ENCODE measurements at places on chromosomes 3 and 15. TPM values are rescaled to one million over a fixed set of nuclear protein-coding genes. Genes with fewer than 3 reads are reported as not detected.

NR2F2 gene
- 28.0 TPM for total RNA-seq

GPR176 gene
- 8.6 TPM for total RNA-seq

CCNB2 gene
- total RNA-seq = 18.2 TPM

DLL4 gene
- 11.8 TPM for total RNA-seq

GABRB3 gene
- 2.3 TPM for total RNA-seq

ANKRD34C gene
- not detected for total RNA-seq

RBPMS2 gene
- total RNA-seq = 4.0 TPM

CISH gene
- 5.0 TPM for total RNA-seq

- no peak for DNase-seq
Observed at GRCh38 chr3:117355566-117355965, 646.0 kb downstream of the TUSC7 start.

GRCh38 chr15:64865998-64866520 lies 24.3 kb downstream of the PLEKHO2 start:
- DNase-seq = no peak

GRCh38 chr15:68241088-68241935 lies 11.8 kb upstream of the CLN6 start:
- no peak for DNase-seq

GRCh38 chr15:65528461-65529060 lies 1.7 kb upstream of the HACD3 start:
- DNase-seq = no peak

- DNase-seq = no peak
Observed at GRCh38 chr3:53219895-53220483, 35.8 kb downstream of the TKT start.

- DNase-seq = no peak
Observed at GRCh38 chr3:14228681-14229470, 50.3 kb downstream of the LSM3 start.

GRCh38 chr3:52477076-52477795 lies 17.9 kb upstream of the STAB1 start:
- no peak for DNase-seq

DNA sequence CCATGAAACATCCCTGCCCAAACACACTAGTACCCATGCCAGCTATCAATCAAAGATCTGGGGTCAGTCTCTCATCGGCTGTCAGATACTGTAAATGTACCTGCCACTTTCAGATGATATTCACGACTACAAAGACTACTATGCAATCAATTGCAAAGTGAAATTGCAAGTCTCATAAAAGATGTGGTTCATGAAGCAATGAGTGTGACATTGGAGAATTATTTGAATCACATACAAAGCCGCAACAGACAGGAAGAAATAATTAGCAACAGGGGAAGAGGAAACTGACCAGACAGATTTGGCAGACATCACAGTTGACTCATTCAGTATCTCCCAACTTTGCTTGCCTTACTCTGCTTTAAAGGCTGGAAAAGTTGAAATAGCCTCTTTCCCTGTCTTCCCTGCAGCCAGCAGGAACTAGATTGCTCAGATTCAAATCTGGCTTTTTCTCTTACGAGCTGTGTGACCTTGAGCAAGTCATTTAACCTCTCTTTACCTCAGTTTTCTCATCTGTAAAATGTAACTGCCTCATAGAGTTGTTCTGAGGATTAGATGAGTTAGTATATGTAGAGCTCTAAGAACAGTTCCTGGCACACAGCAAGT lies 95.7 kb upstream of the C3orf80 start:
- no peak for DNase-seq

GRCh38 chr3:125132815-125133214 lies 77.0 kb upstream of the HEG1 start:
- no peak for DNase-seq

DNA sequence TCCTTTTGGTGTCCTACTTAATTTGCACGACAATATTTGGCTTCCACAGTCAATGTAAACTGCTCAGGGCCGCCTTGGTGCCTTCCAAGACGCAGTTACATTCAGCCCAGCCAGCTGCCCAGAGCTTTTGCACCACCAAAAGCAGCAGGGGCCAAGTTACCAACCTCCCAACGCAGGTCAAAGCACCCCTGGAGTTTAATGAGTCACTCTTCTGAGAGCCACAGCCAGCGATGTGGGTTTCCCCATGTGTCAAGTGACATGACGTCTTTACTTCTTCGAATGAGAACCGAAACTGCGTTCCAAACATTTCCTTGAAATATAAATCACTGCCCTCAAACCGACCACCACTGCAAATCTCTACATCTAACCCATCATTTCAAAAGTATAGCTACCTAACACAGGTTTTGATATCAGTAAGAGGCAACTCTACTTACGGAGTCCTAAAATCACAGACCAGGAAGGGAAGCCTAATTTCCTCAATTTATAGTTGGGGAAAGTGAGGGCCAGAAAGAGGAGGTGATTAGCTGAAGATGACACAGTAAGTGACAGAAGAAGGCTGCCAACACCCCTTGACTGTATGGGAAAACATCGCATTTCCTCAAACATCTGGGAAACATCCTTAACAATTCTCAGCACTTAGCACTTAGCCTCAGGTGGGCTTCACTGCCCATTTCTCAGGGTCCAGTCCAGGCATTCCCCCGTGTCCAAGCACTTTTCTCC lies 24.5 kb downstream of the MB21D2 start:
- no peak for DNase-seq

DNA sequence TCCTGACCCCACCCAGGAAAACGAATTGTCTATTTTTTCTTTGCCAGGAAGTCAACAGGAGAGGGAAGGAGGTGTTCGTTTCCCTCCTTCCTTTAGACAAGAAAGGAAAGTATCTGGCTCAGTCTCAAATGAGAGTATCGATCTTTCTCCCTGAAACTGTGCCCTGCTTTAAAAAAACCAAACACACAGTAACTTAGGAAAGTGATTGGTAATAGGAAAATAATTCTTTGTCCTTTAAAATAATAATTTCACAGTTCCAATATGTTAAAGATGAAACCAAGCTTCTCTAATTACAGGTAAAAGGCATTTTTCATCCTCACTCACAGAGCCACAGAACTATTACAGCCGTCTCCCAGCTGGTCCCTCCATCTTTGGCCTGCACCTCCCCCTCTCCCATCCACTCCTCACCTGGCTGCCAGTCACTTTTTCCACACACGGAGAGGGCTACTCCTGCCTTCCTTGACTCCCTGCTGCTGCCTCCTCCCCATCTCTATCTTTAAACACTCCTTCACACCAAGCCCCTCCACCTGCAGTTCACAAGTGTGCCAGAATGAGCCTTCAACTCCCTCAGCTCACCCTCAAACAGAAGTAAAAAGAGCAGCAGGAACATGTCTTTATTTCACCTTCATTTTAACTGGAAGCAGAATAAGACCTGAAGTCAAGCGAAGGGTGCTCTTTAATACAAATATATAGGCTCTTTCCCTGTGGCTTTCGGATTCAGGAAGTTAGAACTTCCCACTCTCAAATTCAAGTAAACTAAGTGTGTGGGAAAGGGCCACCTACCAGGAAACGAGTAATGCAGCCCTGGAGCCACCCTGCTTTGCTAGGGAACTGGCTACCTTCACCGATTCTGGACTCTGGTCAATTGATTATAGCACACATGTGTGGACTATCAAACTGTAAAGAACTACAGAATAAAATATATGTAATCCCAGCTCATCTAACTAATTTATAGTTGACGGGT lies 116.4 kb downstream of the SENP2 start:
- no peak for DNase-seq

DNA sequence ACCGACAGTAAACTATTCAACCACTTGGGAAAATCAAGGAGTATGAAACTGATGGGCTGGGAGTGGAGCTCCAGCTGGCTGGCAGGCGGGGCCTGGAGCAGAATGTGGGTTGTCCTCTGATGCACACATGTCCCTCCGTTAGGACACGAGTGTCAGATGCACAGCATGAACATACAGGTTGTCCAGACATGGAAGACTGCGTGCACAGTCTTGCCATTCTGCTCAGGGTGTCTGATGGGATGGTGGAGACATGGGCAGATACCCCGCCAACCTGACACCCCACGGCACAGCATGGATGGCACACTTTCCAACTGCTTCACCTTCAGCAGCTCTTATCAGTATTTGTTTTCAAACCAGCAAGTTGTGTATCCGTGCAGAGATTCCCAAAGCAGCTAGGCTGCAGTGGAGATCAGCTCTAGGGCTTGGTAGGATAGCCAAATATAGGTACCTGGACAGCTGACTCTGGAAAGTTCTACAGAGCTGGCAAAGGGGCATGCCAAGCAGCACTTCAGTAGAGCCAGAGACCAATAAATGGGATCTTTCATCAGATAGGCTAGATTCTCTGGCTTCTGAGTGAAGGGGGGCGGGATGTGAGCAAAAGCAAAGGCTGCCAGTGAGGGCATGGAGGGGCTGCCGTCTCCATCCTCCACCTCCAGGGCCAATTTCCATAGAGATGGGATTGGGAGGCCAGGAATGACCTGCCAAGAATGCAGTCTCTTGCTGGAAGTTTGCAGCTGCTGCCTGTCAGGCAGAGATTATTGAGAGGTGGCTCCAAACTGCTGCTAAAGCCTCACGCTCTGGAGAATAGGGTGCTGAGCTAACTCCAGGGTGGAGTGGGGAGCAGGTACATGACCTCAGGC lies 47.2 kb upstream of the KY start:
- DNase-seq = no peak

- no peak for DNase-seq
Observed at GRCh38 chr3:186176373-186176990, 67.6 kb upstream of the ETV5 start.

DNA sequence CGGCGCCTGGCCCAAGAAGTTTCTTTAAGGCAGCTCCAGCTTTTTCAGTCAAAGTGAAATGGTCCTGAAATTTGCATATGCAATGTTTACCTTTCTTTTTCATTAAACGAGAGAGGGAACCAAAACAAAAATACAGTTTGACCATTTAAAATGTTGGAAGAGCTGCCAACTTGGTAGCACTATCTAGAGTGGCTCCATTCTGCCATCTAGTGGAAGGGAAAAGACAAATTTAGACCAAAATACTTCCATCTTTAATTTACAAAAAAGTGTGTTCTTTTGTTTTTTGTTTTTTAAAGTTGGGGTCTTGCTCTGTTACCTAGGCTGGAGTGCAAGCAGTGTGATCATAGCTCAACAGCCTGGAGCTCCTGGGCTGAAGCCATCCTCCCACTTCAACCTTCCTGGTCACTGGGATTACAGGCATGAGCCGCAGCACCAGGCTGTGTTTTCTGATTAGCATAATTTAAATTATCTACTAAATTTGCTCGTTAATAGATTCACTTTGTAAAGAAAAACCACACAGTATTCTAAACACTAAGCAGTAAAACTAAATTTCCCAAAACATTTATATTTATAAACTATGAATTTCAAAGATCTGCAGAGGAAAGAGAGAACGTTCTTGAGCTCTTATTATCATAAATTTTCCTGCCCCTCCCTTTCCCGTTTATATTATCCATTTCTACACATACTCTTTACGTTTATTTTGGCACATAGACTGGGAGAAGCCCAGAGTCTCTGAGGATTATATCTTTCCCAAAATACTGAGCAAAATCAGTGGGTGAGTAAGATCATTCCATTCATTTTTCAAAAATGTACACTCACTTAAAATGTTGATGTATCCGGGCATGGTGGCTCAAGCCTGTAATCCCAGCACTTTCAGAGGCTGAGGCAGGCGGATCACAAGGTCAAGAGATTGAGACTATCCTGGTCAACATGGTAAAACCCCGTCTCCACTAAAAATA lies 15.4 kb upstream of the RFC4 start:
- DNase-seq = no peak

DNA sequence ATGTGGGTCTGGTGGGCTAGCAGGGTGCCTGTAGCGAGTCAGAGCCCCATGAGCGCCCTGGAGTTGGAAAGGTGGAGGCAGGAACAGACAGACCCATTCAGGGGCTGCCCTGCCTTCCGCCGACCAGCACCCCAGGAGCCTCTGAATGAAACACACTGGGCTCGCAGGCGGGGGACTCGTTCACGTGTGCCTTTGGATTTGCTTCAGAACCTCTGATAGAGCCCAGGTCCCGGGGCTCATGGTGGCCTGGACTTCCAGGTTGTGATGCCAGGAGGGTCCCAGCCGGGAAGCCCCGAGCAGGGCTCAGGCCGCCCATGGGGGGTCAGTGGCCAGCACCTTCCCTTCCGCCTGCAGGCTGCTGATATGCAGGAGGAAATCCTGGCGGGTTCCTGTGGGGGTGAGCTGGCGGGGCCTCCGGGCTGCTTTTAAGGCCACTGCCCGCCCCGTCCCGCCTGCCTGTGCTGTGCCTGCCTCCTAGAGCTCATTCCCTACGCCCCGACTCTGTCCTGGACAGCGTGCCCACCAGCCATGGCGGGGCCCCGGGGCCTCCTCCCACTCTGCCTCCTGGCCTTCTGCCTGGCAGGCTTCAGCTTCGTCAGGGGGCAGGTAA lies at the start of gene STAB1:
Gene STAB1 (plus strand): TSS at position 453 of the 610 bp plus-strand sequence. CDS start 76 bp downstream, at position 529.
- DNase-seq = no peak

- DNase-seq = no peak
Observed at GRCh38 chr15:69749797-69750196, 297.2 kb downstream of the RPLP1 start.

DNA sequence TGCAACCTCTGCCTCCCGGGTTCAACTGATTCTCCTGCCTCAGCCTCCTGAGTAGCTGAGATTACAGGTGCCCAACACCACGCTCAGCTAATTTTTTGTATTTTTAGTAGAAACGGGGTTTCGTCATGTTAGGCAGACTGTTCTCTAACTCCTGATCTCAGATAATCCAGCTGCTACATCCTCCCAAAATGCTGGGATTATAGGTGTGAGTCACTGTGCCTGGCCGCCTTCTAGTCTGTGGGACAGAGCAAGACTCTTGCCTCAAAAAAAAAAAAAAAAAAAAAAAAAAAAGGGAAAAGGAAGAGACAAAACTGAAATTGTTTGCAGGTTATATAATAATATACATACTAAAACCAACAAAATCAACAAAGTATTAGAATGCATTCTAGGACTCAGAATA lies 215.2 kb downstream of the PCCB start:
- DNase-seq = no peak

- peak; percentile 90 for DNase-seq
Observed at GRCh38 chr15:92820236-92821021, 79.7 kb upstream of the CHD2 start.

GRCh38 chr15:85725019-85725418 lies 69.7 kb downstream of the KLHL25 start:
- no peak for DNase-seq

GRCh38 chr15:71202712-71203111 lies 87.4 kb downstream of the THSD4 start:
- DNase-seq = no peak

GRCh38 chr3:132016061-132017041 lies 18.5 kb downstream of the CPNE4 start:
- no peak for DNase-seq

DNA sequence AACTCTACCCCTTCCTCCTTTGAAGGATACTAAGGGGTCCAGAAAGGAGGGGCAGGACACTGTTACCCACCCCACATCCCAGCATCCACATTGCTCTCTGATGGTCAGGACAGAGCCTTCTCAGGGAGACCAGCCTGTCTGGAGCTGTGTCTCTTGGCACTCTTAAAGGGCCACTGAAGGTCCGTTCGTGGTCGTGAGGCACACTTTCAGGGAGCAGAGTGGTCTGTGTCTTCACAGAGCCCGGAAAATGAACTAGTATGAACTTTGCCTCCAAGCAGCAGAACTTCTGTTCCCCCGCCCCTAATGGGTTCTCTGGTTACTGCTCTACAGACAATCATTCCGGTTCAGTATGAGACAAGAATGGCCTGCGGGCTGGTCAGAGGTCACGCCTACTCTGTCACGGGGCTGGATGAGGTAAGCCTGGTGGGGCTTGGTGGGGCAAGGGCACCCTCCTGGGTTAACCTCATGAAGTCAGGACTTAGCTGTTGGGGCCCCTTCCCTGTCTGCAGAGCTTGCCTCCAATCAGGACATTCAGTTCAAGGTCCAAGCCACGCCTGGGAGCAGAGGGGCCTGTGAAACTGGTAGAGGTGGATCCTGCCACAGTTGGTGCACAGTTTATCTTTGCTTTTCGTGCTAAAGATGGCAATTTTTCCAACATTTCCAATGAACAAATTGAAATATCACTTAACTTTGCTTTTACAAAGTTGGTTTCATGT lies 33.2 kb downstream of the CAPN3 start:
- no peak for DNase-seq
